ENCODE measurements at places on chromosomes 4 and X. TPM values are rescaled to one million over a fixed set of nuclear protein-coding genes. Genes with fewer than 3 reads are reported as not detected.

- DNase-seq, result no peak
These were observed 29.8 kb upstream of the IRAK1 start for GRCh38 chrX:154049209-154050112.

Gene TLR2
- 7.8 TPM for total RNA-seq

Gene GPC4
- 1.2 TPM for total RNA-seq

Gene CCDC149
- 0.95 TPM for total RNA-seq

DNA sequence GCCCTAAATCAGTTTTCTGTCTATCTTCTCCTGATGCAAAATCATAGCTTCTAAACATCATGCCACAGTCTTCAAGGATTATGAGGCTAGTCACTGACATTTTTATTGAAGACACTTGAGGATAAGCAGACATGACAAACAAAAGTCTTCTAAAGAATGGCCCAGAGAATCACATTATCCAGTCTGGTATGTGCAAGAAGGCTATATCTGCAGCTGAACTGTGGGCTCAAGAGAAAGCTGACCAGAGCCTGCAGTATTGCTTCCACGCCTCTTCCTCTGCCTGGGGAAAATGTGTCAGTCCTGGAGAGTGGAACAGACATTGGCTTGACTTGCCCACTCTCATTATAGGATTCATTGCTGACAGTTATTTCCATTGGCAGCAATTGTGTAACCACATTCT lies 553.5 kb downstream of the SPOCK3 start:
- DNase-seq, result no peak

DNA sequence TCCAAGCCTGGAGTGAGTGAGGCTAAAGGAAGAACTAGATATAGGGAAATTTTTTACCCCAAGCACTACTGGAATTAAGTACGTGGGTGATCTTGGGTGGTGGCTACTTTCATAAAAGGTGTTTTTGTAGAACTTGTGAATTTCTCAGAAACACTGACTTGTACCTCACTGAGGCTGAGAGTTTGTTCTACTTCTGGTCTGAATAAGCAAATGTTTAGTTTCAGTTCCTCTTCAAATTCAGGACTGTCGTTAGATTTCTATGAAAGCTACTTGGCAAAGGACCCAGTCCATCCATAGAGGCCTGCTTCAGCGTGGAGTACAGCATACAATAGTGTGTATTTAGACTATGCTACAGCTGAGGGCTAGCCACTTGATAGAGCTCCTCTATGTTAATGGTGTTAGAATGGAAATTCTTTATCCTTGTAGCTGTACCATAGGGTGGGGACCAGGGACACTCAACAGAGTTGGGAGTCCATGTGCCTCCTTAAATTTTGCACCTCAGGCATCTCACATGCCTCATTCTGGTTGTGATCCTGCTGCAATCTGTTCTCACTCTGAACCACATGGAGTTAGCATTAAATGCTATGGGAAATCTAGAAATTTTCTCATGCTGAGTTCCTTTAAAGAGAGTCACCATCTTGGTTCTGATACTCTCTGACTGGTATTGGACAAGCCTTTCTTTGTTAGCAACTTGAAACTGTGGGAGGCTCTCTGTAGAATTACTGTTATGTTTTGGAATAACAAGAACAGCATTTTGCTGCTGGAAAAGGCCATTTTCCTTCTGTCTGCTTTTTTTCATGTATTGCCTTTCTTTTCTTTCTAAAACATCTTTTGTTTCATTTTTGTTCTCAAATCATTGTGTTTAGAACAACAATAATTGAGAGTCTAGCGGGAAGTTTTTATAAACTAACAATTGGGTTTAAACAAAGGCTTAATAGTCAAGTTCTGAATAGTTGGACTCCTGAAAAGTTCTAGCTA lies 86.8 kb downstream of the PDGFRA start:
- DNase-seq, result no peak

- DNase-seq, result no peak
These were observed 9.6 kb downstream of the PSAPL1 start for GRCh38 chr4:7425124-7425523.

DNA sequence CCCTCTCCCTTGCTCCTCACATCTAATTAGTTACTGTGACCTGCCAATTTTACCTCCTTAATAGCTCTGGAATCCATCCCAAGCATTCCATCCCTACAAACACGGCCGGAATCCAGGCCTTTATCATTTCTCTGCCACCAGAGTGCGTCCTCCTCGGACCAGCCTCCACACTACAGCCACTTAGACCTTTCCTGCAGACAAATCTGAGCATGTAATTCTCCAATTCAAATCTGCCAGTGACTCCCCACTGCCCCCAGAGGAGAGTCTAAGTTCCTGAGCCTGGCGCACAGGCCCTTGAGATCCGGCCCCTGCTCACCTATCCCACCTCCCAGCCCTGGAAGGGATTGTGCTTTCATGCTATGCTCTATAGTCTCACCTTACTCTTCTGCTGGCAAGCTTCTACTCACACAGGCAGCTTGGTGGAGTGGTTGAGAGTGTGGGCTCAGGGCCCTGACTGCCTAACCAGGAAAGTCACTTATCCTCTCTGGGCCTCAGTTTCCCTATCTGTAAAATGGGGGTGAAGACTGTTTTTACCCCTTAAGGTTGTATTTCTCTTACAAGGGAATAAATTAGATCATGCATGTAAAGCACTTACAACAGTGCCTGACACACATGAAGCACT lies 31.2 kb downstream of the PJA1 start:
- DNase-seq, result peak; percentile 67

DNA sequence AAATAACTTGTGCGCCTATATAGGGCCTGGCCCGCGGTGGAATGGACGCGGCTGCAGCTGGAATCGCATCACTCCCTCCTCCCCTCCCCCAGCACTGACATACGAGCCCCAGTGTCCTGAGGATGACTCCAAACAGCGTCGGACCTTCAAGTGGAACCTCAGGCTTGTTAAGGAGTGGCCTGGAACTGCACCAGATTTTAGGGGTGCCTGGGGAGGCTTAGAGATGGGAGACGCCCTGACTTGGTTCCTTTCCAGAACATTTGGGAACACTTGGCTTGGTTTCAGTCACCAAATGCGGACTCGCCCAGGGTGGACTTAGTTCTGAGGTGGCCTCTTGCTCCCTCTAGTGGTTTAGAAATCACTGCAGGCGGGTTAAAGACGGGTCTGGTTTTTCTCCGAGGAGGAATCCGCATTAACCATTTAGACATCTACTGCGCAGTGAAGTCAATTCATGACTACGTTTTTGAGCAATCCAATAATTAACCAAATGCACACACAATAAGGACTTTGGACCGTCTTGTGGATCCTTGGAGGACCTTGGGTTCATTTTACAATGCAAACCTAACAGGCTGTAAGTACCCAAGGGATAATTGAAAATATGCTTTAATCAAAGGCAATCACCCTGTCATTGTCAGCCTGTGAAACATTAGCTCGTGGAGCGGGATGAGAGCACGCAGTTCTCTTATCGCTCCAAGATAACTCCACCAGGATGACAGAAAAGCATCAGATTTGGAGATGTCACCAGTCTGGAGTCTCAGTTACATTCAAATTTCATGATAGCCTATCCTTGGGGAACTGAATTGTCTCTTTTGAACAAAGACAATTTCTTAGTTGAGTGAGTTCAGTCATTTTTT lies 11.2 kb upstream of the PDGFRA start:
- peak; percentile 88 for DNase-seq

Gene LAGE3
- 26.7 TPM for total RNA-seq

Data from Caco-2 (cell line).